ENCODE measurements at places on chromosomes 6 and 20.

DNA sequence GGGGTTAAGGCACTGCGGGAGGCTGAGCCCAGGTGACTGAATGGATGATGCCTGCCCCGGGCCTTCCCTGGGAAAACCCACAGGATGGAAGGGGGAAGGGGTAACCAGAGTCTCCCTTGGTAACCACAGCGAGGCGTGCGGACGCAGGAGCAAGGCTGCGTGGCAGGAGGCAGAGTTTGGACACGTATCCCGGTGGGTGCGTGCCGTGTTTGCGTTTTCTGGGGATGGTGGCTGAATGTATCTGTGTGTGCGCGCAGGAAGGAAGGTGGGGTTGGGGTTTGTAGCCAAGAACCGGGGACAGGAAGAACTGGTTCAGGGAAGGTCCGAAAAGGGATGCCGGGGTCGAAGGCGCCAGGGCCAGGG lies 1.8 kb downstream of the MDGA1 start:
- DNase-seq, result no peak

DNA sequence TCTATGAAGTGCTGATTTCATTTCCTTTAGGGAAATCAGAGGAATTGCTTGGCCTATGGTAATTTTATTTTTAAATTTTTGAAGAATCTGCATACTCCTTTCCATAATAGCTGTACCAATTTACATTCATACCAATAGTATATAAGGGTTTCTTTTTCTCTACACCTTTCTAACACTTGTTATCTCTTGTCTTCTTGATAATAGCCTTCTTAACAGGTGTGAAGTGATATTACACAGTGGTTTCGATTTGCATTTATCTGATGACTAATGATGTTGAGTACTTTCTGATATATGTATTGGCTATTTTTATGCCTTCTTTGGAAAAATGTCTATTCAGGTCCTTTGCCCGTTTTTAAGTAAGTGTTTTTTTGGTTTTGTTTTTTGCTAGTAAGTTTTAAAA lies 40.8 kb downstream of the SMAP1 start:
- no peak for DNase-seq

GRCh38 chr20:46010491-46011391 lies 2.0 kb downstream of the MMP9 start:
- no peak for DNase-seq

DNA sequence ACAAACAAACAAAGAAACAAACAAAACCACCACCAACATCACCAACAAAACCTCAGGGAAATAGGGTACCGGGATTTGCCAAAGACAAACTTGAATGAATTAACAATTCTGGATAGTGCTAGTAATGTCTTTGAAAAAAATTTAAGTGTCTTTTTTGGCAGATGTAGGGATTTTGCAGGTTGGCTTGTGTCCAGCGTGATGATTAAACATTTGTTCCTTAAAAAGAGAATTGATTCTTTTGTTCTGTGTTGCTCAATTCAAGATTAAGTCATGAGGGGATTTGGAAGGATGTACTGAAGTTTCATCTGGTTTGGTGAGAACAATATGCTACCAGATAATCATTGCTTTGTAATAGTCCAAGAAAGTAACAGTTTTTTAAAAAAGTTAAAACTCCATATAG lies 125.1 kb upstream of the HS3ST5 start:
- no peak for DNase-seq

DNA sequence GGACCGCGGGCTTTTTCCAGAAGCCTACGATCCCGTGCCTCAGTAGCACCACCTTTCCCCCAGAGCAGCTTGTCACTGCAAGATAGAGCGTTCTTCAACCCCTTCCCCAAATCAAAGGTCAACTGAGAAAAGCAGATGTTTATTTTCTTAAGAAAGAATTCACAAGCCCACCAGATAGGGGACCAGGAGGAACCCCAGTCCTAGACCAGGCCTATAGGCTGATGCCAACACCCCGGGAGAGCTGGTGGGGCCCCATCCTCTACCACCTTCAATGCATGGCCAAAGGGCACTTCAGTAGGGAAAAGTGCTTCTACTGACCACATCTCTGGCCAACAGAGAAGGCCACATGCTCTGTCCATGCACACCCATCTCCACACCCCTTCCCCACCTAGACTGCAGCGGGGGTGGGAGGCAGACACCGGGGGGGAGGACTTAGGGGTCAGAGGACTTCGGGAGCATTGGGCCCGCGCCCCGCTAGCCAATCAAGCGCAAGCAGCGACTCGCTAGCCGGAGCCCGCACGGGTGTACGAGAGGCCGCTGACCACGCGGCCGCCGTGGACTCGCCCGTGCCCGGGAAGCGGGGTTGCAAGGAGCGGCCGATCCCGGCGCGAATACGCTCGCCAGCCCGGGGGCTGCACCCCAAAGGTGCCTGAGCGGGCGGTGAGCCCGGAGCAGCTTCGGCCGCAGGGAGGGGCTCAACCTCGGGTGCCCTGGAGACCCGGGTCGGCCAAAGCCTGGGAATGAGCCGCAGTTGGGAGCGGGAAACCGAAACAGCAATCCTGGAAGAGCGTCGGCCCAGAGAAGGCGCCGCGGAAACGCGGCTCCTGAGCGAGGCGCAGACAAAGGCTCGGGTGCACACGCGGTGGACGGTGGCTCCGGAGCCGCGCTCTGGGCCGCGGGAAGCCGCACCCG lies 2.8 kb downstream of the PDE10A start:
- no peak for DNase-seq

- no peak for DNase-seq
Observed at GRCh38 chr6:79864421-79864820, 82.9 kb downstream of the ELOVL4 start.

- DNase-seq, result no peak
Observed at GRCh38 chr20:23242556-23243180, 107.9 kb upstream of the NXT1 start.
